ENCODE measurements at places on chromosomes 12 and 14.

GRCh38 chr12:31633464-31633863, 26.0 kb upstream of the ETFBKMT start:
- DNase-seq, result no peak

DNA sequence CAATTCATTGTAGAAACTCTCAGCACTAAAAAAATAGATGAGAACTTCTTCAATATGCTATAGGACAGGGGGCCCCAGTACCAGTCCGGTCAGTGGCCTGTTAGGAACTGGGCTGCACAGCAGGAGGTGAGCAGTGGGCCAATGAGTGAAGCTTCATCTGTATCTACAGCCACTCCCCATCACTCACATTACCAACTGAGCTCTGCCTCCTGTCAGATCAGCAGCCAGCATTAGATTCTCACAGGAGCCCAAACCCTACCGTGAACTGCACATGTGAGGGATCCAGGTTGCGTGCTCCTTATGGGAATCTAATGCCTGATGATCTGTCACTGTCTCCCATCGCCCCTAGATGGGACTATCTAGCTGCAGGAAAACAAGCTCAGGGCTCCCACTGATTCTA, 15.7 kb upstream of the ANO2 start:
- DNase-seq, result no peak

- DNase-seq, result no peak
Measured at GRCh38 chr14:103698380-103699260, 16.6 kb downstream of the XRCC3 start.

DNA sequence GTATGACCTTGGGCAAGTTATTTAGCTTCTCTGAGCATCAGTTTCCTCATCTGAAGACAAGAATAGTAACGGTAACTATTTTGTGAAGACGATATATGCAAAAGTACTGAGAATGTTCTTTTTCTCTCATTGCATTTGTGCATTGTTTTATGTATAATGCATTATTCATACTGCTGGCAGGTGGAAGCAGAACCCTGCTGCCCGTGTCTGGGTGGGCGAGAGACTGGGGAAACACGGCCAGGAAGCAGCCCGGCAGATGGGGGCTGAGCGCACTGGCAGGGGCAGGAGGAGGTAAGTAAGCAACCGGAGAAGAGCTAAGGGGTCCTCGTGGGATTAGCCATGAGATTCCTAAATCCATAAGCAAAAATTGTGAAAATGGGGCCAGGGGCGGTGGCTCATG, 115.8 kb upstream of the MED13L start:
- DNase-seq, result no peak

- no peak for DNase-seq
Measured at GRCh38 chr14:58920230-58920629, 268.2 kb upstream of the DAAM1 start.

DNA sequence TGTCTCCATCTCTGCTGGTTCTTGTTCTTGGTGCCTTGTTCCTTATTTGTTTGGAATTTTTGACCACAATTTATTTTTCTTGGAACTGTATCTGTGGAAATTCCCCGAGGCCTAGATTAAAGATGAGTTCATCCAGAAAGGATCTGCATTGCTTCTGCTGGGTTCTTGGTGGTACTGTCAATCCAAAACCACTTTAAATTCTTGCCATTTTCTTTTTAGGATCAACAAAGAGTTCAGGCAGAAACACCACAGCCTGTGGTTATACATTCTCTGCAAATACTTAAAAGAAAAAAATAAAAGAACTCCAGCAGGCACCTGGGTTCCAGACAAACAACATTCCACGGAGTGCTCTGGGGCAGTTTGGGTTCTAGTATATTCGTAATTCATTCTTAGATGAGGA, 6.0 kb upstream of the VAMP1 start:
- DNase-seq, result no peak

- no peak for DNase-seq
Measured at GRCh38 chr12:122012184-122012583, 9.5 kb upstream of the BCL7A start.

GRCh38 chr12:43444940-43445564, 107.0 kb downstream of the ADAMTS20 start:
- no peak for DNase-seq

GRCh38 chr12:49748306-49748705, 6.9 kb downstream of the TMBIM6 start:
- no peak for DNase-seq

- DNase-seq, result no peak
Measured at GRCh38 chr14:54796961-54797360, 105.7 kb downstream of the GCH1 start.

DNA sequence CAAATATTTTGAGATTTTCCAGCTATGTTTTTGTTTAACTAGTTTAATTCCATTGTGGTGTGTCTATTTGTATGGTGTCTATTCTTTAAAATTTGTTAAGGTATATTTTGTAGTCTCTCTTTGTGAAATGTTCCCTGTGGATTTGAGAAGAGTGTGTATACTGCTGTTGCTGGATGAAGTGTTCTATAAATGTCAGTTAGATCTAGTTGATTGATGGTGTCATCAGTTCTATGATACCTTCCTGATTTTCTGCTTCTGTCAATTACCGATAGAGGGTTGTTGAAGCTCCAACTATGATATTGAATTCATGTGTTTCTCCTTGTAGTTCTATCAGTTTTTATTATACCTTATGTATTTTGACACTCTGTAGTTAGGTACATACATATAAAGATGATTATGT, 53.1 kb downstream of the FUT8 start:
- DNase-seq, result no peak

DNA sequence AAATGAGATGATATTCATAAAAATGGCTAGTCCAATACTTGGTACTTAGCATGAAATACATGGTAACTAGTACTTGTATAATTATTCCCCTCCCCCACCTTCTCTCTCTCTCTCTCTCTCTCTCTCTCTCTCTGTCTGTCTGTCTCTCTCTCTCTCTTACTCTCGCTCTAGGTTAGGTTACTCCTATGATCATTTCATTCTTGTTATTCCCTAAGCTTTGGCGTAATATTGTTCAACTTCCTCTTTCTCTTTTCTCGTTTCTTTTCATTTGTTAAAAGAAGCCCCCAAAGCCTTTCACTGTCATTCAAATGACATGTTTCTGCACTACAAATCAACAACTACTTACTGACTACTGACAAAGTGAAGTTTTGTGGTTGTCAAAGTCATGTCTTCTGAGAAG, 89.8 kb downstream of the GRIP1 start:
- no peak for DNase-seq

GRCh38 chr12:53624956-53625355, 1.2 kb downstream of the ATF7 start:
- DNase-seq, result no peak

- DNase-seq, result no peak
Measured at GRCh38 chr12:88401155-88401554, 179.1 kb downstream of the KITLG start.

DNA sequence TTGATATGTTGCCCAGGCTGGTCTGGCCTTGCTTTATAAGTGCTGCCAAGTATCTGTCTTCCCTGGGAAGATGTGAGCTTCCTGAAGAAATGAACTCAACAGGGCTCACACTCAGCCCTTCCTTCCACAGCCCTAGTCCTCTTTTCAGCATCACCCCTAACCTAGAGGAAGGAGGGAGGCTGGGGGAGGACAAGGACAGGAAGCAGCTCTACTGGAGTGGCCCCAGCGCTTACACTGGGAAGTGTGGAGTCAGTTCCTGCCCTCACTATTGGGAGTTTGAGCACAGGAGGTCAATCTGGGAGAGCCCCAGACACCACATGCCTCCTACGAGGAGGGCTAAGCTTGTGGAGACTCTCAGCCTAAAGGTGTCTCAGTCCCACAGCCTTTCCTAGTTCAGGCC, 16.8 kb downstream of the GALNT6 start:
- DNase-seq, result no peak

GRCh38 chr12:100741084-100741711, 53.4 kb upstream of the ANO4 start:
- no peak for DNase-seq

DNA sequence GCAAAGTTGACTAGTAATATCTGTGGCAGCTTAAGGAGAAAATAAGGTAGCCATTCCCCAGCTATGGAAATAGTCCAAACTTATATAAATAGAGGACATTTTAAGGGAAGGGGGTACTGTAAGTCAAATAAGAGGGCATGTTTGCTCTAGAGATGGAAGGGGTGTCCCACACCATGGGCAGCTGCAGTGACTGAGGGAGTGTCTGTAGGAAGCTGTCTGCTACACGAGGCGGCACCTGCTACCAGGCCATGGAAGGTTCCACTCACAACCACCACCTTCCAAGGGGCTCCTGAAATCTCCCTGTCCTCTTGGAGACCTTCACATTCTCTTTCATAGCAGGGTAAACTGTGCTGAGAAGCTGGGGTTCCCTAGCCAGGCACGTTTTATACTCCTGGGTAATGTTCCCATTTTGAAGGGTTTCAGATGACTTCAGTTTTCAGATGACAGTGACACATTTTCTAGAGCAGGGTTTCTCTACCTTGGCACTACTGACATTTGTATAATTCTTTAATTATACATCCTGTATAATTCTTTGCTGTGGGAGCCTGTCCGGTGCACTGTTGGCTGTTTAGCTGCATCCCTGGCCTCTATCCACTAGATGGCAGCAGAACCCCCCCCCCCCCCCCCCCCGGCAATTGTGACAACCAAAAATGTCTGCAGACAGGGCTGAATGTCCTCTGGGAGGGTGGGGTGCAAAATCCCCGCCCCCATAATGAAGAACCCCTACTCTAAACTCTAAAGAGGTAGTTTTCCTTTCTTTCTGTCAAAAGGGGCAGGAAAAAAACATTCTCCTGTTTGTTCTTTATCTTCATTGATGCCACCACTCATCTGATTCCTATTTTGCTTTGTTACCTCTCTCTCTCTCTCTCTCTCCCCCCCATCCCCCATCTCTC, 11.6 kb upstream of the SMCO2 start:
- no peak for DNase-seq

- DNase-seq, result no peak
Measured at GRCh38 chr12:97984974-97985580, 522.5 kb downstream of the RMST start.

DNA sequence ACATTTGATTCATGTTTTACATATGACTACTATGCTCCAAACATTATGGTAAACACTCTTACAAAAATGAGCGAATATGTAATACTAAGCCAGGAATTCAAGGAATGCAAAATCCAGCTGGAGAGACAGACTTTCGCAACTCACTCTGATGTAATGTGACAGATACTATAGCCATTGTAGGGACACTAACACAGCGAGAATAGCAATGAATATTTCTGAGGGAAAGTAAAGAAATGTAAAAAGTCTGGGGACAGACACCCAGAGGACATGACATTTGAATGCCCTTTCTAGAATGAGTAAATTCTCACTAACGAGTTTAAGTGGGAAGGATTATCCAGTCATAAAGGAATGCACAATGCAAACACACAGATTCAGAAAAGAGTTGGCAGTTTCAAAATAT, 121.9 kb downstream of the PIK3C2G start:
- no peak for DNase-seq

GRCh38 chr14:71324767-71325272, 417.6 kb downstream of the PCNX1 start:
- DNase-seq, result no peak

DNA sequence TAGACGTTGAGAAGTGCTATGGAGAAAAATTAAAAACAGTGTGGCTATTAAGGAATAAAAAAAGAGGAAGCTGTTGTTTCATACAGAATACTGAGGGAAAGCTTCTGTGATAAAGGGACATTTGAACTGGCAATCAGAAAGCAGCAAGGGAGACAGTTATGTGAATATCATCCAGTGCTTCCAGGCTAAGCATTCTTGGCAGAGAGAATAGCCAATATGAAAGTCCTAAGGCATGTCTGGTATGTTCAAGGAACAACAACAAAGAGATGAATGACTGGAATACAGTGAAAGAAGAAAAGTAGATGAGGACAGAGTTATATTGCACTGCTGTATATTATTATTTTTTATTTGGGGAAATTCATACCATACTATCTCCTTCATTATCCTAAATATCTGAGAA, 23.9 kb downstream of the SCAF11 start:
- DNase-seq, result no peak

- no peak for DNase-seq
Measured at GRCh38 chr14:49770212-49770817, 2.4 kb downstream of the KLHDC2 start.

DNA sequence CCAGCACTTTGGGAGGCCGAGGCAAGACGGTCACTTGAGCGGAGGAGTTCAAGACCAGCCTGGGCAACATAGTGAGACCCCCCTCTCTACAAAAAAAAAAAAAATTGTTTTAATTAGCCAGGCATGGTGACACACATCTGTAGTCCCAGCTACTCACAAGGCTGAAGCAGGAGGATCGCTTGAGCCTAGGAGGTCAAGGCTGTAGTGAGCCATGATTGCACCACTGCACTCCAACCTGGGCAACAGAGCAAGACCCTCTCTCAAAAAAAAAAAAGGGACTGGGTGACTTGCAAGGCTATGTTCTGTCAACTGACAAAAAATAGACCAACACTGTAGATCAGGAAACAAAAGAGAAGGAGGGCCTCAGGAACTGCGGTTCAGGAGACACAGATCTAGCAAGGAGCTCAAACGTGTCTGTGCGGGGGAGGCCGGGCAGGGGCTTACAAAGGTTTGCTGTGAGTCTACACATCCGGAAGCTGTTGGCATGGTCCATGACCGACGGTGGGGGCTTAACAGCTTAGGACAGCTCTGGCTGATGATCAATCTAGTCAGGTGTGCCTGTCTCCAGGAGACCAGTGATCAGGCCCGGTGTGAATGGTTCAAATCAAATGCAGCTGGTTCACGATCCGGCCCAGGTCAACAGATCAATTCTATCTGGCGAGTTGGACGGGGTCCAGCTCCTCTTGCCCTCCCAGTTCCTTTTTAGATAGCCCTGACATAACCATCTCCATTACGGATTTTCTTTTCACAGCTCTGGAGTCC, 31.7 kb upstream of the INF2 start:
- DNase-seq, result no peak

DNA sequence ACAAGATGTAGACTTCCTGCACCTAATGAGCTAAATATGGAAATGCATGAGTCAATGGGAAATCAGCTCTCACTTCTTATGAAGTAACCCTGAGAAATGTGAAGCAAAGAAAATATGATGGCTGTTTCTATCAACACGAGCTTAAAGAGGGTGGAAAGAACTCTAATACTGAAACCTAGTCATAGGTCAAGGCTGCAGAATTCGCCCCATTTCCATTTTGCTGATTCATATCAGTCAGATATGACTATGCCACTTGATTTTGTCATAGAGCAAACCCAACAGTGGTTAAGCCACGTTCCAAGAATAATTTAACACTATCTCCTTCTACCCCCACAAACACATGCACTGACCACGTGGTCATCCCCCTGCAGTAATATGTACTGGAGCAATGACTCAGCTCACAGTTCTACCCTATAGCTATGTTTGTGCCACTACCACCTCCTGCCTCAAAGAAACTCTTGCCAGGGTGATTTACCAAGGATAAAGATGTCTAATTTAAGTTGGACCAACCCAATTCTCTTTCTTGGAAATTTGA, 157.5 kb downstream of the TMTC3 start:
- no peak for DNase-seq

GRCh38 chr12:131897875-131898274, 3.5 kb downstream of the ULK1 start:
- no peak for DNase-seq

All from NCI-H187 (cell line).